ENCODE measurements at places on chromosomes 12 and 14. TPM values are rescaled to one million over a fixed set of nuclear protein-coding genes. Genes with fewer than 3 reads are reported as not detected.

GRCh38 chr12:86264451-86265328 lies 8.5 kb upstream of the MGAT4C start:
- peak overlapping the region; percentile 84 for H3K27ac ChIP-seq
- H3K27me3 ChIP-seq, result no peaks in the 10 kb centered on the region
- peaks cover 6% of the 10 kb centered on the region for H3K4me1 ChIP-seq
- peak; percentile 90 for DNase-seq

GRCh38 chr14:21505012-21505553 lies 6.1 kb downstream of the METTL3 start:
- no peak overlapping the region for H3K27ac ChIP-seq
- no peak overlapping the region for H3K4me3 ChIP-seq
- H3K36me3 ChIP-seq, result peaks cover 4% of the 10 kb centered on the region
- no peak for DNase-seq
- no peaks in the 10 kb centered on the region for H3K27me3 ChIP-seq
- no peaks in the 10 kb centered on the region for H3K4me1 ChIP-seq

- H3K4me3 ChIP-seq, result no peak overlapping the region
- H3K4me1 ChIP-seq, result no peaks in the 10 kb centered on the region
- H3K36me3 ChIP-seq, result no peaks in the 10 kb centered on the region
- no peak overlapping the region for H3K27ac ChIP-seq
- no peaks in the 10 kb centered on the region for H3K27me3 ChIP-seq
These were observed 411.4 kb upstream of the SOX5 start for GRCh38 chr12:24360907-24361306.

- H3K27me3 ChIP-seq, result no peaks in the 10 kb centered on the region
- H3K4me1 ChIP-seq, result no peaks in the 10 kb centered on the region
- H3K4me3 ChIP-seq, result no peak overlapping the region
- DNase-seq, result no peak
- H3K27ac ChIP-seq, result no peak overlapping the region
These were observed 305.6 kb downstream of the RPAP3 start for GRCh38 chr12:47400266-47400665.

The POLE2 gene
- total RNA-seq, result 3.2 TPM

The ADAM20 gene
- total RNA-seq, result 1.6 TPM

DNA sequence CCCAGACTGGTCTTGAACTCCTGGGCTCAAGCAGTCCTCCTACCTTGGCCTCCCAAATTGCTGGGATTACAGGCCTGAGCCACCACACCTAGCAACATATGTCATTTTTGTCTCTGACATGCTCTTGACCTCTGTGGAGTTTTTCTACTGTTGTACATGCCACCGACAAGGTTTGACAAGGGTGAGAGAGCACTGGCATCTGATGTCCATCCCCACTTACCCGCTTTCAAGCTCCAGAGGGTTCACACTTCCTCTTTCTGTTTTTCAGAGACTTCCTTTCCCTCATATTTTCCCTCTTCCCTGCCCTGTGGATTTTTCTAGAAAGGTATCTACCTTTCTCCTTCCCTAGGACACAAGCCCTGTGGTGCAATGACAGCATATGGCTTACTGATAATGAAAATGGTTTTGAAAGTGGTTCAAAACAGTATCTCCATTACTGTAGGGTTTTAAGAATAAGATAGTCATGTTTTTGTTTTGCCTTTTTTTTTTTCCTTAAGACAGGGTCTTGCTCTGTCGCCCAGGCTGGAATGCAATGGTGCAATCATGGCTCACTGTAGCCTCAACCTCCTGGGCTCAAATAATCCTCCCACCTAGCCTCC lies 27.7 kb upstream of the PLEKHG3 start:
- no peak overlapping the region for H3K27ac ChIP-seq
- H3K36me3 ChIP-seq, result no peaks in the 10 kb centered on the region
- H3K4me1 ChIP-seq, result no peaks in the 10 kb centered on the region
- no peaks in the 10 kb centered on the region for H3K27me3 ChIP-seq
- no peak for DNase-seq
- no peak overlapping the region for H3K4me3 ChIP-seq

- no peaks in the 10 kb centered on the region for H3K27me3 ChIP-seq
- H3K27ac ChIP-seq, result no peak overlapping the region
- peaks cover 2% of the 10 kb centered on the region for H3K4me1 ChIP-seq
- DNase-seq, result peak; percentile 39
- no peak overlapping the region for H3K4me3 ChIP-seq
These were observed 29.4 kb downstream of the ACAD10 start for GRCh38 chr12:111715279-111715678.

- H3K4me3 ChIP-seq, result no peak overlapping the region
- no peak overlapping the region for H3K27ac ChIP-seq
- no peaks in the 10 kb centered on the region for H3K36me3 ChIP-seq
- H3K27me3 ChIP-seq, result no peaks in the 10 kb centered on the region
These were observed 232.6 kb downstream of the FLRT2 start for GRCh38 chr14:85762526-85762925.

The ERP27 gene
- 2.3 TPM for total RNA-seq

DNA sequence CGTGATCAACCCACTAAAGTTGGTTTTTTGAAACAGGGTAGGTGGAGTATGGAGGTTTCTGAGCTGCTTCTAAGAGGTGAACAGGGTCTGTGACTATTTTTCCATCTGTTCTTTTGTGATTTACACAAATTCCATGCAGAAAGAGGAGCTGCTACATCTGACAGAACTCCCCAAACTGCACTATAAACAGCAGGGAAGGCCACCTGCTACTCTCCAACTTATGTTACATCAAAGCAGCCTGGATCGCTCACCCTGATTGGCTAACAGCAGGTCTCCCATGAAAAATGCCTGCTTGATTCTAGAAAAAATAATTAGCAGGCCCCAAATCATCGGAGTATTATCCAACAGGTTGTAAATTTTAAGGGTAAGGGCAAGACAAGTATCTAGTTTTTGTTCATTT lies 282.9 kb upstream of the FLRT2 start:
- no peaks in the 10 kb centered on the region for H3K4me1 ChIP-seq
- no peak overlapping the region for H3K27ac ChIP-seq
- DNase-seq, result no peak
- H3K36me3 ChIP-seq, result no peaks in the 10 kb centered on the region

DNA sequence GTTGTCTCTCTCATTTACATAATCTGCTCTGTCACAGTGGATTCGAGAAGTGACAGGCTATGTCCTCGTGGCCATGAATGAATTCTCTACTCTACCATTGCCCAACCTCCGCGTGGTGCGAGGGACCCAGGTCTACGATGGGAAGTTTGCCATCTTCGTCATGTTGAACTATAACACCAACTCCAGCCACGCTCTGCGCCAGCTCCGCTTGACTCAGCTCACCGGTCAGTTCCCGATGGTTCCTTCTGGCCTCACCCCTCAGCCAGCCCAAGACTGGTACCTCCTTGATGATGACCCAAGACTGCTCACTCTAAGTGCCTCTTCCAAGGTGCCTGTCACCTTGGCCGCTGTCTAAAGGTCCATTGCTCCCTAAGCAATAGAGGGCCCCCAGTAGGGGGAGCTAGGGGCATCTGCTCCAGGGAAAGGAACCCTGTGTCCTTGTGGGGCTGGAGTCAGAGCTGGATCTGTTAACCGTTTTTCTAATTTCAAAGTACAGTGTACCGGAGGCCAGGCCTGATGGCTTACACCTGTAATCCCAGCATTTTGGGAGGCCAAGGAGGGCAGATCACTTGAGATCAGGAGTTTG lies 5.1 kb downstream of the ERBB3 start:
- H3K27me3 ChIP-seq, result no peaks in the 10 kb centered on the region
- no peak overlapping the region for H3K4me3 ChIP-seq
- no peaks in the 10 kb centered on the region for H3K4me1 ChIP-seq
- no peak for DNase-seq

DNA sequence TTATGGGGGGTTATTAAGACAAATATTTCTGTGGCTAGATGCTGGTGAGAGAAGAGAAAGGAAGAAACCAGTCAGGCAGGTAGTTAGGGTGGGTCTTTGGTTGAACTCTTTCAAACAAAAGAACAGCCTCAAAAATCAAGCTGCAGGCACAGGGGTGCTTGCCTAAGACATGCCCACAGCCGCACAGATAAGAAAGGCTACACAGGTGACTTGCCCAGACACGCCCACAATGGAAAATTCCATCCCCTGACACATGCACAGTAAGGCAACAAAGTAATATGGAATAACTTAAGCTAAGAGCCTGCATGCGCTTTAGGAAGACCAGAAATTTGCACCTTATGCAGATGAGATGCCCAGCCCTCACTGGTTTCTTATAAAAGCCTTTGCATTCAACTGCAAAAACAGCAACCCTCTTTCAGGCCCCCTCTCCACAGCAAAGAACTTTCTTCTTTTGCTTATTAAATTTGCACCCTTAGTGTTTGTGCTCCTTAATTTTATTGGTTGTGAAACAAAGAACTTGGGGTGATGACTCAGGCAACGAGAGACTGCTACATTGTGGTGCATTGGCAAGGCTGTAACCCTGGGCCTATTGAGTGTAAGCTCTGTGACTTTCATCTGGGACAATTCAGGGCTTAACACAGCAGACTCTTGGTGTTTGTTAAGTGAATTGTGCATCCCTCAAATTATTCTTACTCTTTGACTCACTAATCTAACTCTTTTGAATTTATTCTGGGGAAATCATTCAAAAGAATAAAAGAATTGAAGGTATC lies 149.4 kb downstream of the RPAP3 start:
- H3K36me3 ChIP-seq, result no peaks in the 10 kb centered on the region
- H3K27ac ChIP-seq, result no peak overlapping the region
- no peaks in the 10 kb centered on the region for H3K27me3 ChIP-seq
- no peak for DNase-seq

DNA sequence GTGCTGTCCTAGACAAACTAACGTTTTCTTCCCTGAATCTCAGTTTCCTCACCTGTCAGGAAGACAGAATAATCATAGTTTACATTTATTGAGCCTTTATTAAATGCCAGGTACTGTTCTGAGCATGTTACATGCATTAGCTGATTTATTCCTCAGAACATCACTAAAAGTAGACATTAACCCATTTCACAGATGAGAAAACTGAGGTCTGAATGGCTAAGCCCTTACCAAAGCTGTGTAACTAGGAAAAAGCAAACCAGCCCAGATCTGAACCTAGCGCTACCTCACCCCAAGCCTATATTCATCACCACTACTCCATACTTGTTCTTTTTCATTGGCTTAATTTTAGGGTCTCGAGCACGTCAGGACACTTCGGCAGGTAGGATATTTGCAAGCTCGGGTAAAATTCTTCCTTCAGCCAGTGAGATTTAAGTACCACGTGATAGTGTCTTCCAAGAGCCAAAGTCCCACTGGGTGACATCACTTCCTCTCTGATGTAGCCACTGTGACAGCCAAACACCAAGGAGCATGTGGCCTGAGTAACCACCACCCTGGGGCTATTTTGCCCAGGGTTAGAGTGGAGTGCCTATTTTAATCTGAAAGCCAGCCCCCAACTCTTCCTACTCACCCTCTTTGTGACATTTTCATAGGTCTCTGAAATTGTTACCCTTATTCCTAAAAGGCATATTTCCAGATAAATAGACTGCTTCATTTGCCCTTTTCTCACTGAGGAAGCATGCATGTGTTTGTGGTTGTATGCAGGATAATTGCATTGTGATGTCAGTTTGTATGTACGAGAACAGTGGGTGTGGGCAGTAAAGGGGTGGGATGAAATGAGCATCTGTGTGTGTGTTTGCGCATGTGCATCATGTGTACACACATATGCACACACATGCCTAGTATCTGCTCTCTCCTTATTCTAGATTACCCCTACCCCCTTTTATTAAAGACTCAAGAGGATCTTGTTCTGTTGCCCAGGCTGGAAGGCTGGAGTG lies 62.2 kb upstream of the WSCD2 start:
- no peak overlapping the region for H3K4me3 ChIP-seq
- H3K27me3 ChIP-seq, result no peaks in the 10 kb centered on the region
- no peak for DNase-seq
- H3K4me1 ChIP-seq, result no peaks in the 10 kb centered on the region
- no peak overlapping the region for H3K27ac ChIP-seq

GRCh38 chr12:111310076-111310870 lies 58.6 kb downstream of the PHETA1 start:
- H3K4me3 ChIP-seq, result no peak overlapping the region
- no peaks in the 10 kb centered on the region for H3K36me3 ChIP-seq
- H3K4me1 ChIP-seq, result no peaks in the 10 kb centered on the region
- no peak for DNase-seq

The GRIP1 gene
- total RNA-seq, result 19.5 TPM

- no peak overlapping the region for H3K4me3 ChIP-seq
- no peak for DNase-seq
- H3K36me3 ChIP-seq, result no peaks in the 10 kb centered on the region
- no peaks in the 10 kb centered on the region for H3K4me1 ChIP-seq
- H3K27ac ChIP-seq, result no peak overlapping the region
These were observed 59.1 kb downstream of the TMEM132D start for GRCh38 chr12:129844662-129845220.
